ENCODE measurements at places on chromosomes 6 and 20.
A peak's percentile ranks its signal among the peaks of the same experiment; 100 is the strongest.

- DNase-seq = no peak
These were observed 7.2 kb downstream of the TPBG start for GRCh38 chr6:82370788-82371187.

GRCh38 chr6:160519603-160520042, 144.5 kb downstream of the LPA start:
- no peak for DNase-seq

GRCh38 chr20:38216201-38216600, 44.3 kb downstream of the KIAA1755 start:
- DNase-seq = no peak

- no peak for DNase-seq
These were observed 170.2 kb upstream of the ZNF217 start for GRCh38 chr20:53763707-53764414.

GRCh38 chr6:13380761-13381160, 52.4 kb upstream of the TBC1D7 start:
- no peak for DNase-seq

DNA sequence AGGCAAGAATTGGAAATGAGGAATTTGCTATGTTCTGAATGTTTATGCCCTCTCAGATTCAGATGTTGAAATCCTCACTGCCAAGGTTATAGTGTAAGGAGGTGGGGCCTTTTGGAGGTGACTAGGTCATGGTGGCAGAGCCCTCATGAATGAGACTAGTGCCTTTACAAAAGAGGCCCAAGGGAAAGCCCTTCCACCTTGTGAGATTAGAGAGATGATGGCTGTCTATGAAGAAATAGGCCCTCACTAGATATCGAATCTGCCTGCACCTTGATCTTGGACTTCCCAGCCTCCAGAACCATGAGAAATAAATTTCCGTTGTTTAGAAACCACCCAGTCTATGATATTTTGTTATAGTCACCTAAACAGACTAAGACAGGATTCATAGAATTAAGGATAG, 10.4 kb downstream of the ASIP start:
- no peak for DNase-seq

- no peak for DNase-seq
These were observed 275.0 kb downstream of the CBLN4 start for GRCh38 chr20:55730321-55730720.

- DNase-seq = no peak
These were observed 524.8 kb upstream of the ID4 start for GRCh38 chr6:19312241-19312978.

- no peak for DNase-seq
These were observed 79.8 kb upstream of the ARID1B start for GRCh38 chr6:156697225-156697830.

- no peak for DNase-seq
These were observed 120.4 kb downstream of the ARMC2 start for GRCh38 chr6:108968325-108969316.

DNA sequence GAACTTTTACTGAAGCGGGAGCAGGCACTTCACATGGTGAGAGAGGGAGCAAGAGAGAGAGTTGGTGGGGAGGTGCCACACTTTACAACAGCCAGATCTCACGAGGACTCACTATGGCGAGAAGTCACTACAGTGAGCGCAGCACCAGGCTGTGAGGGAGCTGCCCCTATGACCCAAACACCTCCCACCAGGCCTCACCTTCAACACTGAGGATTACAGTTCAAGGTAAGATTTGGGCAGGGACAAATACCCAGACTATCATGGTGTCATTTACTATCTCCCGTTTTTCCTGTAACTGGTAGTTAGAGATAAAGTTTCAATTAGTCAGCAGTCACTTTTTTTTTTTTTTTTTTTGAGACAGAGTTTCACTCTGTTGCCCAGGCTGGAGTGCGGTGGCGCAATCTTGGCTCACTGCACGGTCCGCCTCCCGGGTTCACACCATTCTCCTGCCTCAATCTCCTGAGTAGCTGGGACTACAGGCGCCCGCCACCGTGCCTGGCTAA, 7.8 kb downstream of the RBCK1 start:
- no peak for DNase-seq

DNA sequence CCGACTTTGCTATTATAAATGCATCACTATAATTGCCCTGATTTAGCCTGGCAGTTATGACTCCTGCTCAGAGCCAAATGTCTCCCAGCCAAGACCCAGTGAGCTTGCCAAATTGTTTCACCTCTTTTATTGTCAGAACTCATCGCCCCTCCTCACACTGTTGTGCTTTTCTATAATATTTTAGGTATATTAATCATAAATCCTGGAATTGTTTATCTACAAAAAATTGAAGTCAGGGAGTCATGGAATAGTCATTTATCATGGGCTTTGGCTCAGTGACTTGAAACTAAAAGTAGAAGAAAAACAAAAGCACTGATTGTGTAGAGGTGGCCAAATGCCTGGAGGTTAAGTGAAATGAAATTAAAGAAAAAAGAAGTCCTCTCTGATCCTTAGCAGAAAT, 85.6 kb downstream of the PFDN4 start:
- no peak for DNase-seq

- DNase-seq = no peak
These were observed 55.0 kb downstream of the SOX4 start for GRCh38 chr6:21648475-21649050.

DNA sequence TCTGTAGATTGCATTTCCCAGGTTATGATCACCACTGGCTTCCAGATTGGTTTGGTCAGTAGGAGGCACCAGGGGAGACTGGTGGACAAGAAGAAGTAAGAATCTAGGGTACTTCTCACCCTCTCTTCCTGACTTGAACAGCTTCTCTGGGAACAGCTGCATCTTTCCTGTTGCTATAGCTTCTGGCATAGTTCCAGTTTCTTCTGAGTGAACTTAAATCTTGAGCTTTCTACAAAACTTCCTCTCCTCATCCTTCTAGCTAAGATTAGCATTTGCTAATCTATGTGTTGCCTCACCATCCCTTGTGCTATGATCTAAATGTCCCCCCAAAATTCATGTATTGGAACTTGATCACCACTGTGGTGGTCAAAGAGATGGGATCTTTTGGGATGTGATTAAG, 724.6 kb downstream of the UTRN start:
- no peak for DNase-seq

- no peak for DNase-seq
These were observed 10.1 kb upstream of the BTBD3 start for GRCh38 chr20:11907621-11908020.

DNA sequence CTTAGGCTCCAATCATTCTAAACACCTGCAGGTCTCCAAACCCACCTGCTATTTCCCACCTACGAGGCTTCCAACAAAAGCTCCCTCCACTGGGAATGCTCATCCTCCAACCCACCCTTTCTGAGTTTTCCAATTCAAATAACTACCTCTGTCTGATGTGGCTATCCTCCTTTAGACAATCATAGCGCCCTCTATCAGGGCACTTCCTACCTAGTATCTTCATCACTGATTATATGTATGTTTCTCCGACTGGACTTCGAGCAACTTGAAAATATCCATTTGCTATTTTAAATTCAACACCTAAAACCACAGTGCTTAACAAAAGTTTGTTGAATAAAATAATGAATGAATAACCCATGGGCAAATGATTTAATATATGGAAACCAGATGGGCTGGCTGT, 41.3 kb downstream of the MTFR2 start:
- DNase-seq = no peak

DNA sequence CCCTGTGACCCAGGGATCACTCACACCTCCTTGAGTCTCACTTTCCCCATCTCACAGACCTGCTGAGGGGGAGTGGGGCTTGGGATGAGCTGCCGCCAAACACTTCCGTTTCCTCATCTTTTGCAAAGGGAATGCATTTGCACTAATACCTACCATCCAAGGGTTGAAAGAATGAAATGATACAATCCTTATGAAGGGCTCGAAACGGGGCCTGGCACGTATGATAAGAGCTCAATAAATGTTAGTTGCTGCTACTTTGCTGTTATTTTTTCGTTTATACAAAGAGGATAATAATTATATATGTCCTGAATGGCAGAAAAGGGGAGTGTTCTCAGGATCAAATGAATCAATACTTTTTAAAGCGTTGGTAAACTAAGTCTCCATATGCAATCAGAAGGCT, 6.1 kb upstream of the TFAP2D start:
- DNase-seq = no peak

GRCh38 chr6:1527073-1527457, 82.7 kb upstream of the FOXC1 start:
- DNase-seq = no peak

DNA sequence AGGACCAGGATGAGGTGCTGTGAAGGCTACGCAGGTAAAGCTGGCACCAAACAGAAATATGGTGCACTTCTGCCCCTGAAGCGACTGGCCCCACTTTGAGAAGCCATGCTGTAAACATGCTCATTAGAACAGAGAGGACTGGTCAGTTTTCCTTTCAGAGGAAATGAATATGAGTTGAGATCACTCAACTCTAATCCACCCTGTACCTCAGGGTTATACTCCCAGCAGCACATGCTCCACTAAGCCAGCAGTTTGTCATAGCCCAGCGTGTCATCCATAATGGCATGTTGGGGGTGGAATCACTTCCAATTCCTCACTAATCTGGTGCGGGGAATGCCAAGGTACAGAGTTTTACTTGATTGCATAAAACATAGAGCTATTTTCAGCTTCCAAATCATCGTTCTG, 98.1 kb downstream of the HIVEP2 start:
- no peak for DNase-seq

DNA sequence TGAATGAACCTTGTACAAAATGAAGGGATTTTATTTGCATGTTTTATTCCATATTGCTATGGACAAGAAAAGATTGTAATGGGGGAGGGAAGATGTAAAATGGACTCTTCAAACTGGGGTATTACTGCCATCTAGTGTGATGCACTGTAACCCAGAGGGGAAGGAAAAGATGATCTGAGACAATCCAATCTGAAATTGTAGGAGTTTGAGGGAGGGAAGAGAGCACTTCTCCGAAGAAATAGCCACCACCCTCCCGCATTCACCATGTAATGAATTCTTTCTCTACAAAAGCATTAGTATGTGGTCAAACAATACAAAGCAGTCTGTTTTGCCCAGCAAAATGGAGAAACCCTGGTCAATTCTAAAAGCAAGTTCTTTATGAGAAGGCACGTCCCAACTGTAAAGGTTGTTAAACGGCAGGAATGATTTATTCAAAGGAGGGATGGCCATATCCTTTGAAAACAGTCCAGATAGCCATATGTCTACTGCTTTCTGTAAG, 679.5 kb upstream of the NRSN1 start:
- no peak for DNase-seq

GRCh38 chr6:52361414-52361944, 472 bp upstream of the PAQR8 start:
- DNase-seq = peak; percentile 7

DNA sequence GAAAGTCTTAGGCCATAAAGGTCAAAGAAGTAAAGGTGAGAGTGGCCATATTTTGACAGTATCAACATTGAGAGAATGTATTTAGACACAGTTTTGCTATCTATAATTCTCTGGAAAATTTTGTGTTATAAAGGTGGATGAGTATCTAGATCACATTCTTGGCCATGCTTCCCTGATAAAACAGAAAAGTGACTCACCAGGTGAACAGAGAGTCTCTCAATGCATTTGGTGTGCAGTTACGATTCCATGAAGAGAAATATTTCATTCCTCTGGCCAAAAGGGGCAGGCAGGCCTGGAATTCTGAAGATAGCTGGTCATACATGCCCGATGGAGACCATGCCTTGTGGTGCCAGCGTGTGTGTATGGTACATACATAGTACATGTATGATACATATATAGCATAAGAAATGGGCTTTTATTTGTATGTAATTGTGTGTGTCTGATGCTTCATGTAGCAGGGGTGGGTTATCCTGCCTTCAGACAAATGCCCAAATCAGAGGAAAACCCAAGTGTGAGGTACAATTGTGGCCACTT, 164.0 kb downstream of the SOBP start:
- no peak for DNase-seq

DNA sequence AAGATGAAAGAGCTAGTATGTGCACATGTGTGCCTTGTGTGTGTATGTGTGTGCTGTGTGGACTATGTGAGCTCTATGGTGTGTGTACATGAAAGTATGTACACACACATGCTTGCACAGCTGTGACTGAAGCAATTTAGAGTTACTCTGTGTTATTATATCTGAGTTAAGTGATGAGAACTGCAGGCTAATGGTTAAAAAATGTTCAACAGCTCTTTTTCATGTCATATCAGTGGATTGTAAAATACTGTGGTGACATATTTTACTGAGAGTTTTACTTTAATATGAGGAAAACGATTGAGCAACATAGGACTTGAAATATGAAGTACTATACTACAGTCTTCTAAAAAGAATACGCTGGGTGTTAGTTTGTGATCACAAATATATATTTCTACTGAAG, 195.7 kb upstream of the KCNK16 start:
- DNase-seq = no peak

DNA sequence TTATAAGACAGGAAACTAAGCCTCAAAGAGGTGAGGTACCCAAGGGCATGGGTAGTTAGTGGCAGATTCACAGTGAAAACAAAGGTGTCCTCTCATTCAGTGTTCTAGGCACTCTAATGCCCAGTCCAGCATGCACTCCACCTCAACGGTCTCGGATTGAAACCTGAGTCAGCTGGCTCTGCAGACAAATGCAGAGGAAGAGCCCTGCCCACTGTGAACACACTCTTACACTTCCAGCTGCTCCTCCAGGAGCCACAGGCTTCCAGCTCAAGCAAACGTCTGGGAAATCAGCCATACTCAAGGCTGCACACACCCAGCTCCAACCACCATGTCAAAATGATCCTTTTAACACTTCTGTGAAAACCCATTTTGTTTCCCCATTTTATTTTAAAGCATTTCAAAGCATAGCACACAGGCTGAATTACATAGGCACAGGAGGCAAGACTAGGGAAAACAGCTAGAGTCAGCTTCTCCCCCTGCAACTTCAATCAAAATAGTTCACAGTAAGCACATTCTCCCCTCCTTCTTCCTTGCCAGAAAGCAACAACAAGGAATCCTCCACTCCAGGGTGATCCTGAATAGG, 3.0 kb upstream of the IL17A start:
- DNase-seq = no peak

DNA sequence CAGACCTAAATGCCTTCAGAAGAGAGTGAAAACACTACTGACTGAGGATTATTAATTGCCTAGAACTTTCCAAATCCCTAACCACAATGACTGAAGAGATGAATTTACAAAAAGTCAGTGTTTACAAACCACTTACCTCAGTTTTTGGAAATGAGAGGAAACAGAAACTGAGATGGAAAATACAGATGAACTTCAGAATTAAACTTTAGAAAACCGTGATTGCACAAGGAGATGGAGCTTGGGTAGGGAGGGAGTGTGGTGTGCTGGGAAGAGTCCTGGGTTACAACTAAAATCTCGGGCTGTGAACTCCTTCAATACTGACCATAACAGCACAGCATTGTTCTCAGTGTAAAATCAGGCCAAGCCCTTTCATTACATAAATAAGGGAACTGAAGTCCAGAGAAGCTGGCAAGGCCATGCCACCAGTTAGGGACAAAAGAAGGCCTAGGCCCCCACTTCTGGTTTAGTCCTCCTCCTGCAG, 4.0 kb downstream of the ELMO2 start:
- DNase-seq = no peak

DNA sequence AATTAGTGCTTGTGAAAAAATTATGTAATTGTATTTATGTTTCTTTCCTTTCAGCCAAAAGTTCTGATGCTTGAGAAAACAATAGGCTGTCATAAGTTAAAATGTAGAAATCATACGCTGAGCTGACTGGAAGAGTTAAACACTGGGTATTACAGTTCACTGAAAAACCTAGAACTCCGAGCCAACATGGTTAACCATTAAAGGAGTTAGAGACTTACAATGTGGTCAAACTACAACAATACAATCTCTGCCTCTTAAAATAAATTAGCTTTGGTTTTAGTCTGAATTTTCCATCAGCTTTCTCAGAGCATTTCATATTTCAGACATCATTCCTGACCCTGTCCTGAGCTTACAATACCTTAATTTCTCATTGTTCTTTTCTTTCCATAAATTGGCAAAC, 91.0 kb downstream of the COL12A1 start:
- DNase-seq = no peak

Measured in CD4-positive, alpha-beta T cell (primary cell).